ENCODE measurements at places on chromosomes 11 and 22. TPM values are rescaled to one million over a fixed set of nuclear protein-coding genes. Genes with fewer than 3 reads are reported as not detected.

The GNAZ gene
- total RNA-seq: 11.4 TPM

DNA sequence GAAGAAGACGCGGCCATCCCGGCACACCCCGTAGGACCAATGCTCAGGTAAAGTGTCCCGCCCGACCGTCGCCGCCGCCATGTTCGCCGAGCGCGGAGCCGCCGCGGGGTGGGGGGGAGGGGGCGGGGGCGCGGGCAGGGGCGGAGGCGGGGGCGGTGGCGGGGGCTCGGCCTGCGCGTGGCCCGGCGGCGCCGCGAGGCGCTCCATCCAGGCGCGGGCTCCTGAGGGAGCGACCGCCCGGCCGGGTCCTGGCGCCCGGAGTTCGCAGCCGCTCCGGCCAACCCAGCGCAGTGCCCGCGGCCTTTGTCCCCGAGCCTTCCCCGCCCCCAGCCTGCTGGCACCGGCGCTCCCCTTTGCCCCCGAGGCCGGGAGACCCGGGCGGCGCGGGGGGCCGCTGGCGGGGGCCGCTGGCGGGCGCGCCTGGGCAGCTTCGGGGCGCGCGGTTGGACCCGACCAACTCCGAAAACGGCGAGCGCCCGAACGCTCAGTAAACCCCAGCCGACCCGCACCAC lies at the start of gene PLEKHA7:
PLEKHA7 (minus strand) TSS at position 94 of the 512 bp plus-strand sequence; CDS start at position 81, 13 bp downstream.
- peak; percentile 37 for DNase-seq

DNA sequence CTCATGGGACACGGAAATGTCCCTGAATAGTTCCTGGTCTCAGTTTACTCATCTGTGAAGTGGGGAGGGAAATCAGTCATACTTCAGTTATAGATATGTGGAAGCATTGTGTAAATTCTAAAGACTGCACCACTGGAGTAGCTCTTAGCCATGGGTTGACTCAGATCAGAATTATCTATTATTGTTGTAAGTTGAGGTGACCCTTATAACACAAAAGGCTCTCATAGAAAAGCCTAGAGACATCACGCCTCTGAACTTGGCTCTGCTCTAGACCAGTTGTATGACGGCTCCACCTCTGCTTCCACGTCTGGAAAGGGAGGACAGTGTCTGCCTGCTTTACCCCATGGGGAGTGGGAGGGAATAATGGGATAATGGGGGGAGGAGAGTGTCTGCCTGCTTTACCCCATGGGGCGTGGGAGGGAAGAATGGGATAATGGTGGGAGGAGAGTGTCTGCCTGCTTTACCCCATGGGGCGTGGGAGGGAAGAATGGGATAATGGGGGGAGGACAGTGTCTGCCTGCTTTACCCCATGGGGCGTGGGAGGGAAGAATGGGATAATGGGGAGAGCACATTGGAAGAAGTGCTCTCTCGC lies 98.2 kb downstream of the AMOTL1 start:
- no peak for DNase-seq

The VSTM5 gene
- 0.27 TPM for total RNA-seq

GRCh38 chr11:120134931-120135228 lies 3.0 kb downstream of the TRIM29 start:
- no peak for DNase-seq

- DNase-seq: no peak
Observed at GRCh38 chr22:49525801-49526535, 301.7 kb downstream of the BRD1 start.

GRCh38 chr11:96132437-96132836 lies 208.5 kb upstream of the MTMR2 start:
- DNase-seq: no peak

DNA sequence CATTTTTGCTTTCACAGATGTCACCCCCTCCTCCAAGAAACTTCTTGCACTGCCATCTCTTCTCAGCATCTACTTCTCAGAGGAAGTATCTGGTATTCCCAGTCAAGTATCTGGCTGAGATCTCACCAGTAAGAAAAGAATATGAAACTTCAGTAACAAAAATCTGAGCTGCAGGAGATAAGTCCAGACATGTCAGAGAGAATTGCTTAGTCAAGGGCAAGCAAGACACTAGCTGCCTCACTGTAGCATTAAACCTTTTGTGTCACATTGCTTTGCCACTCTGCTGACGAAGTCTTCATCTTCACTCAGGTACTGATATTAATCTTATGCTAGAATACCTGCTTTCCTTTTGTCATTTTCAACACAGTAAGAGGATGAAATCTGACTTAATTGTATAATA lies 70.6 kb upstream of the ZC3H12C start:
- no peak for DNase-seq

The KRTAP5-4 gene
- not detected for total RNA-seq

The CCDC82 gene
- 15.3 TPM for total RNA-seq

The TMPRSS5 gene
- 1.7 TPM for total RNA-seq

The MUC2 gene
- total RNA-seq: 0.60 TPM

DNA sequence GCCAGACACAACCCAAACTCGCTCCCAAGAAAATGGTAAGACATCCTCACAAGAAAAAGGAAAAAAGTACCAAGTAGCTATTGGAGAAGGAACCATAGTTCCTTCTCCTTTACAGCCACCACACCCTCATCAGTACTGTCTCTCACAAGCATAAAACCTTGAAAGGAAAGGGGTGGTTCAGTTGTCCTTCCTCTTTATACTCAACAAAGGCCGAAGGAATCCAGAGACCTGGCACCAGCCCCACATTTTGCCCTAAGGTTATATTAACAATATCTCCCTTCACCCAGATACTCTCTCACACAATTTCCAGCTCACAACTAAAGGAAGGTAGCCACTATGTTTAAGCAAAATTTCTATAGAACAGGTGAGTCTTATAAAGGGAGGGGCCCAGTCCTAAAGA lies 8.5 kb downstream of the FHIP1B start:
- DNase-seq: no peak

The HEPHL1 gene
- 0.13 TPM for total RNA-seq

The OR52I1 gene
- total RNA-seq: not detected

- DNase-seq: peak; percentile 68
Observed at GRCh38 chr22:37633625-37634416, 5.6 kb upstream of the SH3BP1 start.

All from WTC11 (cell line).